Occipital lobe (tissue), 3 donors: ENCODE measurements at places on chromosomes 12 and 14. TPM values are rescaled to one million over a fixed set of nuclear protein-coding genes. Genes with fewer than 3 reads are reported as not detected.

The TSPAN19 gene
- 0.16 TPM for total RNA-seq

The SLC6A15 gene
- 119 TPM for total RNA-seq

The CDKN3 gene
- total RNA-seq, result 4.1 TPM

The GAS2L3 gene
- total RNA-seq, result 88.0 TPM

The SNX6 gene
- total RNA-seq, result 106 TPM

The RNASE2 gene
- total RNA-seq, result not detected

- DNase-seq, result no peak
Observed at GRCh38 chr12:92784797-92785562, 82.2 kb downstream of the PLEKHG7 start.

DNA sequence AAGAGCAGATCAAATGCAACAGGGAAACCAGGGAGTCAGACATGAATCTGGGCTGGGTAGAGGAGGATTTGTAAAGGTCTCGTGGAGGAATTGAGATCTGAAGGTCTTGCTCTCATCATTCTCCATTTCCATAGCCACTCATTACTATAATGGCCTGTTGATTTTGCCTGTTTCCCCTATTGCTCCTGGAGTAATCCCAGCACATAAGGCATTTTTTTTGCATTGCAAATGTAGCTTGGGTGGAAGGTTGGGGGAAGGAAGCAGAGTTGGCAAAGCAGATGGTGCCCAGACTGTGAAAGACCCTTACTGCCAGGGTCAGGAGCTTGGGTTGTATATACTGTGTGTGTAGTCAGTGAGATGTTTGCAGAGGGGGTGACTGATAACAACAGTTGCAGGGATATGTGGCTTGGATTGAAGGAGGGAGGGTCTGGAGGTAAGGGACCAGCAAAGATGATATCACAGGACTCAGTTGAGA, 116.0 kb downstream of the TTC6 start:
- DNase-seq, result no peak
